ENCODE measurements at places on chromosomes 1 and 21. TPM values are rescaled to one million over a fixed set of nuclear protein-coding genes. Genes with fewer than 3 reads are reported as not detected.

TNFRSF1B gene
- 1.0 TPM for total RNA-seq

CDKN2C gene
- 4.7 TPM for total RNA-seq

OR2T8 gene
- total RNA-seq = not detected

LRRN2 gene
- 3.4 TPM for total RNA-seq

C1orf21 gene
- total RNA-seq = 43.9 TPM

NBPF1 gene
- total RNA-seq = 38.9 TPM

SHCBP1L gene
- total RNA-seq = not detected

TNFAIP8L2 gene
- total RNA-seq = 0.45 TPM

ORC1 gene
- 7.9 TPM for total RNA-seq

AMY1B gene
- not detected for total RNA-seq

KRTAP22-1 gene
- total RNA-seq = not detected

GRCh38 chr1:222912730-222913129, 97.9 kb downstream of the DISP1 start:
- ATAC-seq = no peak

DNA sequence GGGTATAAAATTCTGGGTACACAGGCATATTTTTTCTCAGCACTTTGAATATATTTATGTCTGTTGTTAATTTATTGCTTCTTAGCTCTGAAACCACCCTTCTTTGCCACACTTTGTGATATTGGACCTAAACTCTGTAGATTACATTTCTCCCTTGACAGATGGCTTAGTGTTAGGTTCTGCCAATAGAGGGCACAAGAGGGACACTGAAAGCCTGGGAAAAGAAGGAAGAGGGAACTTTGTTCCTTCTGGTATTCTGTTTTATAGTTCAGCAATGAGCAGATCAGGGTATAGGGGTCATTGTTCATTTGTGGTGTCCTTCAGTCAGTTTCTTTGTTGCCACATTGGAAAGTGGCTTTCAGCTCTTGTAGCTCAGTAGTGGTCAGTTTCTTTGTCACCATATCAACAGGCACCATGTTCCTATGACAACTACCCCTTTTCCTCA, 423.5 kb upstream of the PROX1 start:
- ATAC-seq = peak; percentile 48

DNA sequence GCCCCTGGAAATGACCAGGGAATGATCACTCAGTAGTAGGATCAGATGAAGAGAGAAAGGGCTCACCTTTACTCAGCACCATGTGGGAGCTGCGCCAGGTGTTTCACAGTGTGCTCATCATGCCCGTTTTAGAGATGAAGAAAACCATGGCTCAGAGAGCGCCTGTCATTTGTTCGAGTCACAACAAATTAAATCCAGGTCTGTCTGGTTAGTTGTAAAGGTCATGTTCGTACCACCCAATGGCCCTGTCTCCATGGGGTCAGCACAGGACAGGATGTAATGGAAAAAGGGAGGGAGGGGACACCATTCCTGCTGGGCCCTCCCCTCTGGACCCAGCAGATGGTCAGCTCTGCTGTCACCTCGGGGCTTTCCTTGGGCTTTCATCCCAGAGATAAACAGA, 15.2 kb downstream of the KIRREL1 start:
- peak; percentile 17 for ATAC-seq

- peak; percentile 24 for ATAC-seq
These were observed 75.1 kb downstream of the TLR5 start for GRCh38 chr1:223067914-223068313.

DNA sequence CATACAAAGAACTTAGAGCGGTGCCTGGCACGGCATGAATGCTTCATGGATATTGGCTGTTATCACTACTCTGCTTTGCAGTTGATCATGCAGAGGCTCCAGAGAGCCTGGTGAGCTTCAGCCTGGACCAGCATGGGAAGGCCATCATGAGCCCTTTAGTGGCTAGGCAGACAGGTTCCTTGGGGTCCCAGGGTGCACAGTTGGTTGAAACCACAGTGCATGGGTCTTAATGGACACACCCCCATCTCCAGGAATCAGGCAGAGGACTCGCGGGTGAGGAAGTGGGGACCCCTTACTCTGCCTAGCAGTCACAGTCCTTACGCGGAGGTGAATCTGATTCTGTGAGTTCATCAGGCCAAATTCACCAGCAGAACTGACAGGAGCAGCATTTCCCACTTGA, 1.1 kb downstream of the GJB5 start:
- no peak for ATAC-seq

- peak; percentile 59 for ATAC-seq
These were observed 29.2 kb upstream of the CNTN2 start for GRCh38 chr1:205013683-205014367.

- ATAC-seq = peak; percentile 70
These were observed 12.3 kb upstream of the RIMKLA start for GRCh38 chr1:42368096-42368795.

DNA sequence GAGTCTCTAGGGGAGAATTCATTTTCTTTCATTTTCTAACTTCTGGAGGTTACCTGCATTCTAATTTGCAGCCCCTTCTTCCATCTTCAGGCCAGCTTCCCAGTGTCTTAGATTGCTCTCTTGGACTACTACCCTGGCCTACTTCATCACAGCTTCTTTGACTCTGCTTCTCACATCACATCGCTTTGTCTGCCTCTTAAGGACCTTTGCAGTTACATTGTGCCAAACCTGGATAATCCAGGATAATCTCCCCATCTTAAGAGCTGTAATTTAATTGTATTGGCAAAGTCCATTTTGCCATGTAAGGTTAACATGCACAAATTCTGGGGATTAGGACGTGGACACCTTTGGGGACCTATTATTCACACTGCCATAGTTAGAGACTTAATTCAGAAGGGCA, 18.4 kb downstream of the RNF2 start:
- no peak for ATAC-seq

DNA sequence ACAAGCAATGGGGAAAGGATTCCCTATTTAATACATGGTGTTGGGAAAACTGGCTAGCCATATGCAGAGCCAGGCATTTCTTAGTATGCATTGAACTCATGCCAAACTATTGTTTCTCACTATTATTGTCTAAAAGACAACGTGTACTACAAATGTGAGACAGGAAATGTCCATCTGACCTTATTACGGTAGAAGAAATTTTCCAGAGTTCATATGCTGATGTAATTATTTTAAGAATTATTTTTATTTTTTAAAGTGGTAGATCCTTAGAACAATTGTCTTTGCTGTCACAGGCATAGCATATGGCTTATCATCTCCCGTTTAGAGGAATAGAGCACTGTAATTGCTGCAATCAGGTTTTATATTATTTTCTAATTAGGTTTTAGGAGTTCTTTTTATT, 75.2 kb upstream of the S1PR1 start:
- no peak for ATAC-seq

DNA sequence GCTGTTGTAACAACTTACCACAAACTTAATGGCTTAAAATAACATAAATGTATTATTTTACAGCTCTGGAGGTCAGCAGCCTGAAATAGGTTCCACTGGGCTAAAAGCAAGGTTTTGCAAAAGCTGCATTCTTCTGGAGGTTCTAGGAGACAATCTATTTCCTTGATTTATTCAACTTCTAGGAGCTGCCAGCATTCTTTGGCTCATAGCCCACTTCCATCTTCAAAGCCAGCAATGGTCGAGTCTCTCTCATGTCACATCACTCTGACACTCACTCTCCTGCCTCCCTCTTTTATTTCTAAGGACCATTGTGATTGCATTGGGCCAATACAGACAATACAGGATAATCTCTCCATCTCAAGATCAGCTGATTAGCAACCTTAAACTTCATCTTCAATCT, 15.1 kb upstream of the FOXJ3 start:
- ATAC-seq = no peak

DNA sequence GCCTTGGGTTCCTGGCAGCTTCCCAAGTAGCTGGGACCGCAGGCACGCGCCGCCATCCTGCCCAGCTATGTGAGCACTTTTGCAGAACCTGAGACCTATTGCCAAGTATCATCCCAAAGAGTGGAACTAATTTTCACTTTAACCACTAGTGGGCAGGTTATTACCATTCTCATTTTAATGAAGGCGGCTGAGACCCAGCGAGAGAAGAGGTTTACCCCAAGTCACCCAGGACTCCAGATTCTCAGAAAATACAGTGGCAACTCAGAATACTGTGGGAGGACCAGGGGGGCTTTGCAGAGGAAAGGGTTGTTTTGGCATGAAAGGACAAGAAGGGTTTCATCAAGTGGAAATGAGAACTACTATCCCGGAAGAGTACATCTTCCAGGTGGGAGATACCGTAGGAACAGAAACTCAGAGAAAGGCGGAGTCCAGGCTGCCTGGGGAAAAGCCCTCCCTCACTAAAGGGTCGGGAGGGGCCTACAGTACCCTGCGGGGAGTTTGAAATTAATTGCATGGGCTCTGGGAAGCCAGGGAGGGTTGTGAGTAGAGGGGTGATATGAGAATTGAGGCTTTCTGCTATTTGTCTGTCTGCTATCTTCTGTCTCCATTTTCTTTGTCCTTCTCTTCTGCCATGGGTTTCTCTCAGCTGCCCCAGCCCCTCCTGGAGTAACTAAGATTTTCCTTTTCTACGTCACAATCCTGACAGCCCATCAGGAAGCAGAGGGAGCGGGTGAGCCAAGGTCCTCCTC, 7.2 kb upstream of the SEMA4A start:
- peak; percentile 48 for ATAC-seq

DNA sequence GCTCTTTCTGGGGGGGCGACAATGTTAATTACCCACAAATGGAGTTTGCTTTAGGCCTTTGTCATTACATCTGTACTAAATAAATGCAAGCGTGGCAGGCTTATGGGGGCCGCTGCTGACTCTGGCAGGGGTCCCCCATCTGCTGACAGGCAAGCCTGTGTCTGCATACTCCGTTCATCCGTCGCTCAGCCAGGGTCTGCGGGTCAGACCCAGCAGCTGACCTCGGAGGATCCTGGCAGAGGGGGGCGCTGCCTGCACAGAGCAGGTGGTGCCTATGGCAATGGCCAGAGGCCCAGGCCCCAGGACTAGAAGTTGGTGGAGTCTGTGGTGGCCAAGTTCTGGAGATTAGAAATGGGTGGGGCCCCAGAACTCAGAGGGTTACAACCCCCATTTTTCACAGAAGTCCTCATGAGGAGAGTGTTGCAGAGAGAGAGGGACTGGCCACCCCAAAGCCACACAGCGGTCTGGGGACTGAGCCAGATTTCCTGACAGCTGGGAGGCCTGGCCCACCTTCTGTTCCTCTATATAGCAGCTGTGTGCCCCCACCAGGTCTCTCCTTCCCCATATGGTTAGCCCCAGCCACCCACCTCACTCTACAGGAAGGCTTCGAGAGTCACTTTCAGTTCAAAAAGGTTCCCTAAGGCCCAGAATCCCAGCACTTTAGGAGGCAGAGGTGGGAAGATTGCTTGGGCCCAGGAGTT, 31.0 kb downstream of the TTC39A start:
- no peak for ATAC-seq

GRCh38 chr1:53419034-53419433, 40.2 kb upstream of the DMRTB1 start:
- peak; percentile 20 for ATAC-seq

DNA sequence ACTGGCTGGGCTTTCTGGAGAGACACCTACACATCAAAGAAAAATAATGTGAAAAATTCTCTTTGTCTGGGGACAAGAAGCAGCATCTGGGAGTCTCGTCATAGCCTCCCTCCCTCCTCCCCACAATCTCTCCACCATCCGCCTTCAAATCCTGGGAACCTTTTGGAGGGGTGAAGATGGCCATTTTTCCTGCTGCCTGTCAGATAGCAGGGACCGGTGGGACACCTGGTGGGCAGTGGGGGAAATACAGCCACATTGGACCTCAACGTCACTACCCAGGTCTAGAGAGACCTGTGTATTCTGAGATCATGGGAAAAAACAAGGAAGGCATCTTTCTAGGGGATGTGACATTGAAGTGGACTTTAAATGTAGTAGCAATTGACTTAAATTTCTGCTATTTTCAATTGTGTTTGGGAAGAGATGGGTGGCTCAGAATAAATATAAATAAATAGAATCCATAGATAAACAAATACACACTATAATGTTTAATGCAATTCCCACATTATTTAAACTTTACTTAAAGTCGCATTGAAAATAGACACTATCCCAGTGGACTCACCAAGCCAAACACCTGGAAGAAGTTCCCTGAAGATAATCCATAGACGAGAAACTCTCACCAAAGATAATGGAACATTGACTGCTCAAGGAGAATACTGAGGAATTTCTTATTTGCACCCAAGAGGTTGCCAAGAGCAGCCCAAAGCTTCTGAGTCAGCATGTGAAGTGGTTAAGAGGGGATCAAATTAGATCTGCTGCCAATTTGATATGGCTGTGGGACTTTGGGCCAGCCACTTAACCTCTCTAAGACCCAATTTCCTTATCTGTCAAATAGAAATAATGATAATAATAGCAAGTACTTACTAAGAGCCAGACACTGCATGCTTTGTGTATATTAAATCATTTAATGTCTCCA, 147.6 kb upstream of the CAMK1G start:
- peak; percentile 99 for ATAC-seq

- no peak for ATAC-seq
These were observed 17.4 kb downstream of the ADARB1 start for GRCh38 chr21:45091550-45092322.

GRCh38 chr1:203528063-203528462, 34.1 kb downstream of the OPTC start:
- peak; percentile 32 for ATAC-seq

GRCh38 chr1:85365851-85366250, 89.4 kb upstream of the BCL10 start:
- no peak for ATAC-seq

DNA sequence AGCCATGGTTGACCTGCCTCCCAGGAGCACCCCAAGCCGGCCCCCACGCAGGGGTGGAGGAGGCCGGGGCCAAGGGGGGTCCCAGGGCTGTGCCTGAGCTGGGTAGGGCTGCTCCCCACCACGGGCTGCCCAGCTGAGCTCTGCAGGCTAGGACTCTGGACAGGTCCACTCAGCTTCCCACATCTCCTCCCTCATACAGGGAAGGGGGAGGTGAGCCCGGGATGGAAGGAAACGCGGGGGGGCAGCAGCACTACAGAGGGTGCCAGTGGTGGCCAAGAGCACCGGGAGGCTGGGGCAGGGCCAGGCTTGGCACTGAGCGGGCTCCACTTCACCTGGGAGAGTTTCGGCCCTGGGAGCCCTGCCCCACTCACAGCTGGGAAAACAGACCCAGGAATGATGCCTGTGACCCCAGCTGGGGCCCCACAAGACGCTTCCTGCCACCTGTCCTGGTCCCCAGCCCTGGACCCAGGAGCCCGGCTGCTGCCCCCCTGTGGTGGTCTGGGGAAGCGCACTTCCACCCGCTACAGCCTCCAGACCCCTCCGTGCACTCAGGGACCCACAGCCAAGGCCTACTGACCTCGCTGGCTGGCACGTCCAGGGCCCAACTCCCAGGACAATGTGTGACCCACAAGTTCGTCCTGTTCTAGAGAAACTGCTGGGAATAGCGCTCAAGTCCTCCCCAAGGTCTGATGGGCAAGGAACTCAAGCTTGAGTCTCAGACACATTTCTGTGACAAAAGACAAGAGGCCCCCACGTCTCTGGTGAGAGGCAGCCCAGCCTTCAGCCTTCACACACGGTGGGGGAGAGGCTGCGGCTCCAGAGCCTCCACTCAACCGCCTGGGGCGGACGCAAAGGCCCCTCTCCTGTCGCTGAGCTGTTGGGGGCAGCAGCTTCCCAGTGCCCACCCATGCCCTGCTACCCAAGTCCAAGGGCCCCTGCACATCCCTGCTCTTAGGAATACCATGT, 3.0 kb downstream of the AURKAIP1 start:
- ATAC-seq = peak; percentile 10

Data from motor neuron (in vitro differentiated cells).